ENCODE measurements at places on chromosomes 3 and 15.
A peak's percentile ranks its signal among the peaks of the same experiment; 100 is the strongest.

DNA sequence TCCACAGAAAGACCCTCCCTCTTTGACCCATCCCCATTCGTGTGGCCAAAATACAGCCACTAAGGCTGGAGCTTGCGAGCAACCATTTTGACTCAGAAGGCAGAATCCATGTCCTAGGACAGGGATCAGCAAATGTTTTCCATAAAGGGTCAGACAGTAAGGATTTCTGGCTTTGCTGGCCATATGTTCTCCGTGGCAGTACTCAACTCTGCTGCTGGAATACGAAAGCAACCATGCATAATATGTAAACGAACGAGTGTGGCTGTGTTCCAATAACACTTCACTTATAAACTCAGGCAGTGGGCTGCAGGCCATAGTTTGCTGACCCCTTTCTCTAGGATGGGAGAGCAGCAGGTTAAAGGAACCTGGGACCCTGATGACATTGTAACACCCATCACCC, 77.6 kb upstream of the WNT5A start:
- no peak for DNase-seq

GRCh38 chr3:101807888-101808287, 28.9 kb downstream of the NXPE3 start:
- DNase-seq: no peak

GRCh38 chr3:17070161-17070959, 185.6 kb downstream of the PLCL2 start:
- no peak for DNase-seq

- DNase-seq: no peak
These were observed 23.3 kb upstream of the IREB2 start for GRCh38 chr15:78414621-78415250.

DNA sequence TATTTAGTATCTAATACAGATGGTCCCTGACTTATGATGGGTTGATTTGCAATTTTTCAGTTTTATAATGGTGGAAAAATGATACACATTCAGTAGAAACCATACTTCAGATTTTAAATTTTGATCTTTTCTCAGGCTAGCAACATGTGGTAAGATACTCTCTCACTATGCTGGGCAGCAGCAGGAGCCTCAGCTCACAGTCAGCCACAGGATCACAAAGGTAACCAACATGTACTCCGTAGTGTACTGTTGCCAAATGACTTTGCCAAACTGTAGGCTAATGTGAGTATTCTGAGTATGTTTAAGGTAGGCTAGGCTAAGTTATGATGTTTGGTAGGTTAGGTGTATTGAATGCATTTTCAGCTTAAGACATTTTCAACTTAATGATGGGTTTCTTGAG, 498.6 kb upstream of the DPPA4 start:
- no peak for DNase-seq

DNA sequence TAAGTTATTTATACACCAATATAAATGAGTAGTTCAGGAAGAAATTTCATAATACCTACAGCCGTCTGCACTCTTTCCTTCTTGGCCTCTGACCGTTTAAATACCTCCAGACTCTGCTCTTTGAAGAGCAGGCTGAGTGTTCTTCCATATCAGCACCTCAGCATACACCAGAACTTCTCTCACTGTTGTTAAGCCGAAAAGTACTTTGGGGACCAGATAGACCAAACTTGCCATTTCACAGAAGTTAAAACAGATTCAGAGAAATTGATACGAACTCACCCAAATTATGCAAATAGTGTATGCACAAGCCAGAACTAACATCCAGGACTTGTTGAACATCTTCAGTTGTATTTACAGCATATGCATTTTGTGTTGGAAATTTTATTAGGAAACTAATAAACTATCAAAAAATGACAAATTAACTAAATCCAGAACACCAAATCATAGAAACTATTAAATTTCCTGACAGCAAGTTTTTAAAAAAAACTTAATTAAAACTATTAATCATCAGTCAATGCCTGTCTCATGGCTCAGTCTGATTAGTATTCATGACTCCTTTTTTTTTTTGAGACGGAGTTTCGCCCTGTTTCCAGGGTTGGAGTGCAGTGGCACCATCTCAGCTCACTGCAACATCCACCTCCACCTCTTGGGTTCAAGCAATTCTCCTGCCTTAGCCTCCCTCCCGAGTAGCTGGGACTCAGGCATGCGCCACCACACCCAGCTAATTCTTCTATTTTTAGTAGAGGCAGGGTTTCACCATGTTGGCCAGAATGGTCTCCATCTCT, 24.1 kb downstream of the CGGBP1 start:
- DNase-seq: no peak

DNA sequence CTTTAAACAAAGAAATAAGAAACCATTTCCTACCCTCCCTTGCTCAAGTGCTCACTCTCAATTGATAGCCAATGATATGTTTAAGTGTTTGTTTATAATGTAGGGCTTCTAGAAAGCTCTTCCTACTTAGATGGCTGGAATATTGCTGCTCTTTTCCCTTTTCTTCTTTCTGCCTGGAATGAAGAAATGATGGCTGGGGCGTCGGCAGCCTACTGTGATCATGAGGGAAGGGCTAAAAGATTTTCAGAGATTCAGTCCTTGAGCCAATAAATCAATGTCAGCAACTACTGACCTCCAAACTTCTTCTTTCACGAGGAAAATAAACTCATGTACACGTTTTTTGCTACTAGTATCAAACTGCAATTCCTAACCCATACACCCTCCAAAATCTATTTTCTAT, 2.1 kb upstream of the GPR27 start:
- DNase-seq: no peak

DNA sequence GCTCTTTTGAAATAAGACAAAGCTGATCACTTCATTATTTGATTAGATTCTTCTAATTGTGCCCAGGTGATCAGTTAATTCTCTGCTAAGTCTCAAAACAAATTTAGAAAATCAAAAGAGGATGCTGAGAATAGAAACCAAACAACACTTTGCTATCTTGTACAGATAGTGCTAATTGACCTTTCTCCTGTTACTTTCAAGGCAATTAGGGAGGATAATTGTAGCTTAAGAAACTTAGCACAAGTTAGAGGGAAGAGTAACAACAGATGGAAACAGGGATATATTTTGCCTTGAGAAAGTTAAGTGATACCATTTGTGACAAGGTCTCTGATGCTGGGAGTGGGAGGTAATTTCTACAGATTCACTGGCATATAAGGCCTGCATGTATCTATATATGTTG, 344.8 kb upstream of the GRM7 start:
- no peak for DNase-seq

DNA sequence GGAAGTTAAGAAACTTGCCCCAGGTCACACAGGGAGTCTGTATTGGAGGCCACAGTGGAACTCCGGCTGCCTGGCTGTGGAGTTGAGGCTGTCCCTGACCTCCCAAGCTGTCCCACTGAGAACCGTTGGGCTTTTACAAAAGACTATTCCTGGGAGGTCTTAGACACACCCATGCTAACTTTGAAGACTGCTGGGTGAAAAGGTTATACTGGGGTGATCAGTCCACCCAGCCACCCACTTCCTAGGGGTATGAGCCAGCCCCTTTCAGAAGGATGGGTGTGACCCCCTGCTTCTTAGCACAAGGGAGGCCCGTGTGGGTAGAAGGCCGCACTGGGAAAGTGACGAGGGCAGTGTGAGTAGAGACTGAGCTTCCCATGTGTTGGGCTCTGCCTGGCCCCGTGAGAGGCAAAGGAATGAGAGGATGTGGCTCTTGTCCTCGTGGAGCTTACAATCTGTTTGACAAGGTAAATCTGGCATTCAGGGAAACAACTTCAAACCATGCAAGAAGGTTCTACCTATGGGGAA, 19.0 kb downstream of the MRAS start:
- no peak for DNase-seq

- DNase-seq: no peak
These were observed 27.8 kb upstream of the PIK3CB start for GRCh38 chr3:138862531-138862923.

DNA sequence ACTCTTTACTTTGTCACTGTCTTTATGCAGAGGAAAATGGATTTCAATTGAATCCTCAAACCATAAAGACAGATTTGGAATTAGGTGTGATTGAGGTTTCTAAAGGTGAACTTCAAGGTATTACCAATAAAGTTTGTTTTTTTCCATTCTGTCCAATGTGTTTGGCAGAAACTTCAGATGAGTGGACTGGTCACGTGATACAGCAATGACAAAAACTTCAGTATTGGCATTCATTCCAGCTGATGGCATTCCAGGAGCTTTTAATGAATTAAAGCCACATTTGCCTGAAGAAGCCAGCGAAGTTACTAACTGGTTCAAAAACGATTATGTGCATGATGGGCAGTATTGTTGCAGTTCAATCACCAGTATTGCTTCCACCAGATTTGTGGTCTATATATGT, 4.5 kb upstream of the MASP1 start:
- DNase-seq: no peak

DNA sequence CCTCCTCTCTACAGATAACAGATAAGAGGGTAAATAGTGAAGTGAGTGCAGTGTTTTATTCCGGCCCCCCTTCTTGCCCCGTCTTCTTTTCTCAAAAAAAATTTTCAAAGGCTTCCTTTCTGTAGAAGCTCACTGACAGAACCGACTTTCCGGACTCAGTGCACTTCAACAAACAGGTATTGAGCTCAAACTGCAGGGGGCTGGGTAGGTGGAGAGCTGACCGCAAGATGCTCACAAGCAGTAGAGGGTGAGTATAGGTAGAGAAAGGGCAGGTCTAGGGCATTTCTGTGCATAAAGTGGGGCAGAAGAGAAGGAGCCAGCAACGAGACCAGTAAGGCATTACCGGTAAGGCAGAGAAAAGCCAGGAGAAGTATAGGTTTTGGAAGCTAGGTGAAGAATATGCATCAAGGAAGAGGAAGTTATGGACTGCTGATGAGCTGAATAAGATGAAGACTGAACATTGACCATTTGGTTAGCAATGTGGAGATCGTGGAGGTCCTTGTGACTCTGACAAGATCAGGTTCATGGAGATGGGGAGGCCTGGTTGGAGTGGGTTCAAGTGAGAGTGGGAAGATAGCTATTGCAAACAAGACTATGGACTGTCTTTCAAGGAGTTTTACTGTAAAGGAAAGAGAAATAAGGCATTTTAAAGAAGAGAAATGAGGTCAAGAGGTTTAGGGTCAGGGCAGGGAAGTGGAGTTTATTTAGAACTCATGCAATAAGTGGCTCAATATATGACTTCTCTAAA, 97.4 kb downstream of the ST6GAL1 start:
- DNase-seq: peak; percentile 52

- DNase-seq: no peak
These were observed 82.0 kb downstream of the TFRC start for GRCh38 chr3:195999896-196000295.

- DNase-seq: no peak
These were observed 230.4 kb downstream of the ADAMTS17 start for GRCh38 chr15:100111125-100112060.

- no peak for DNase-seq
These were observed 16.3 kb upstream of the EMC3 start for GRCh38 chr3:10002951-10003350.

DNA sequence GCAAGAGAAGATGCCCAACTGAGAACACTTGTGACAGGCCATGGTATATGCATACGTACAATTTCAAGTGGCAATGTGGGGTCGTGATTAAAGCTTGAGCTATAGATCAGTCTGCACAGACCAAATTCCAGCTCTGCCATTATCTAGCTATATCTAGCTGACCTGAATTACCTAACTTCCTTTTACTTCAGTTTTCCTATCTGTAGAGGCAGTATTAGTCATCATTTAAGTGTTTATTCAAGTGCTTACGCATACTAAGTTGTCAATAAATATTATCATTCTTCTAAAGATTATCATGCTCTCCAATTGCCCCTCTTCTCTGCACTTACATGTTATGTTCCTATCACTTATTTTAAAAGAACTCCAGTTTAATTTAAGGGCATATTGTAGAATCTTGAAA, 87.9 kb downstream of the ARPP21 start:
- DNase-seq: no peak

- DNase-seq: peak; percentile 59
These were observed 17.2 kb upstream of the GNB5 start for GRCh38 chr15:52208306-52208946.

GRCh38 chr3:40908612-40909011, 290.7 kb upstream of the CTNNB1 start:
- no peak for DNase-seq

- DNase-seq: no peak
These were observed 35.4 kb upstream of the TRIM71 start for GRCh38 chr3:32782407-32782806.

DNA sequence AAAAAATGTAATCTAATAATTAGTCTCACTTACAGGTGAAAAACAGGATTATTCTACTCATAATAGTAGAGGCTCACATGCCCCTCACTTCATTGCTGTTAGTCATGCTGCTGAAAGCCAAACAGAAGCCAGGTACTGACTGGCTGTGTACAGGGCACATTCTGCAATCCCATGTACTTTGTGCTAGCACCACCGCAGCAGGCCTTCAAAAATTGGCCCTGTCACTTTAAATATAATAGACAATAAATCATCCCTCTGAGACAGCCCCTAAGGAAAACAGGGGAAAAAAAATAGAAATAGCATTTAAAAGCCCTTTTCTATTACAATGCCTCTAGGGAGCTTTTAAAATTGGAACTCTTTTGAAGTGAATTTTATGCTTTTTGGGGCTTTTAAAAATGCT, 723.8 kb downstream of the TUSC7 start:
- no peak for DNase-seq

GRCh38 chr3:160136421-160136820, 88.8 kb upstream of the C3orf80 start:
- DNase-seq: no peak

DNA sequence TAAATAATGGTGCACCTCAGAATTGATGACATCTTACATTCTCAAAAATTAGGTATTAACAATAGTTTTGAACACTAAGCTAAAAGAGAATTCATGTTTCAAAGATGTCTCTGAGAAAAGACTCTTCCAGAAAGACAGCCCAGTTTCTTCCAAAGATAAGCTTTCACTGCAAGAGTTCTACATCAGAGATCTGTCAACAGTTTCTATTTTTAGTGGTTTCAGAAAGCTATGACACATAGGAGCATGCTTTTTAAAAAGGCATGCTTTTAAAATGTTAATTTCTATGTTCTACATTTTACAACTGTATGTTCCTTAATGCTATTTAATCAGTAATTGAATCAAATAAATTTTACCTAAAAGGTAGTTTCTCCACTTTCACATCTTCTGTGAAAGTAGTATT, 88.2 kb downstream of the PLOD2 start:
- DNase-seq: no peak

GRCh38 chr15:63917588-63918316, 84.0 kb upstream of the HERC1 start:
- no peak for DNase-seq

- DNase-seq: no peak
These were observed 318.9 kb downstream of the BCHE start for GRCh38 chr3:165518346-165518745.

- no peak for DNase-seq
These were observed 248.4 kb downstream of the ZNF385D start for GRCh38 chr3:21502656-21503055.

GRCh38 chr15:64355348-64355943, 527 bp downstream of the CSNK1G1 start:
- peak; percentile 3 for DNase-seq

GRCh38 chr3:12679468-12679867, 15.6 kb upstream of the RAF1 start:
- no peak for DNase-seq

- DNase-seq: no peak
These were observed 271.6 kb downstream of the FHIT start for GRCh38 chr3:60979461-60980341.

Measured in stimulated activated CD8-positive, alpha-beta memory T cell treated with anti-CD3 and anti-CD28 coated beads, Interleukin-4, amount 100 ng/mL, for 1 hour (primary cell).